Upper lobe of left lung (tissue), 6 donors: ENCODE measurements at places on chromosomes 6 and 20. TPM values are rescaled to one million over a fixed set of nuclear protein-coding genes. Genes with fewer than 3 reads are reported as not detected.

The CAPN11 gene
- total RNA-seq = 0.81 TPM

DNA sequence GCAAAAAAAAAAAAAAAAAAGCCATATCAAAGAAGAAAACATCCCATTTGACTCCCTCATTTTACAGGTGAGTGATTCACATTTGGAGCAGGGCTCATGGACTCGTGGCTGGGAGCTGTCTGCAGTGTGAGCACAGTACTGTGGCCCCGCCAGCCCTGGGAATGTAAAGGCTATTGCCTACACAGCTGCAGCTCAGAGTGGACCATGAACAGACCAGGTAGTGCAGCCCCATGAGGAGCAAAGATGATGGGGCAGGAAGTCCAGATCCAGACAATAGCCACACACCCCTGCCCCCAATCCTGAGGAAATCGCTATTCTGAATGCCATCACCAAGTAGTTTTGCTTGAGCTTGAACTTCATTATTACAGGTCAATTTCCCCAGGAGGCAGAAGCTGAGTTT, 55.4 kb downstream of the LINC00237 start:
- H3K4me1 ChIP-seq = no peaks in the 10 kb centered on the region
- DNase-seq = no peak
- no peak overlapping the region for H3K27ac ChIP-seq
- no peaks in the 10 kb centered on the region for H3K27me3 ChIP-seq

- H3K27me3 ChIP-seq = no peaks in the 10 kb centered on the region
- no peak for DNase-seq
- H3K4me3 ChIP-seq = no peak overlapping the region
- H3K4me1 ChIP-seq = no peaks in the 10 kb centered on the region
- no peaks in the 10 kb centered on the region for H3K36me3 ChIP-seq
- no peak overlapping the region for H3K27ac ChIP-seq
Observed at GRCh38 chr6:109255946-109256640, 126.2 kb downstream of the CD164 start.

GRCh38 chr6:159978291-159979135, 9.6 kb downstream of the IGF2R start:
- H3K27ac ChIP-seq = peak overlapping the region; percentile 61
- no peaks in the 10 kb centered on the region for H3K36me3 ChIP-seq
- H3K4me3 ChIP-seq = no peak overlapping the region
- DNase-seq = peak; percentile 47
- peaks cover 74% of the 10 kb centered on the region for H3K4me1 ChIP-seq

DNA sequence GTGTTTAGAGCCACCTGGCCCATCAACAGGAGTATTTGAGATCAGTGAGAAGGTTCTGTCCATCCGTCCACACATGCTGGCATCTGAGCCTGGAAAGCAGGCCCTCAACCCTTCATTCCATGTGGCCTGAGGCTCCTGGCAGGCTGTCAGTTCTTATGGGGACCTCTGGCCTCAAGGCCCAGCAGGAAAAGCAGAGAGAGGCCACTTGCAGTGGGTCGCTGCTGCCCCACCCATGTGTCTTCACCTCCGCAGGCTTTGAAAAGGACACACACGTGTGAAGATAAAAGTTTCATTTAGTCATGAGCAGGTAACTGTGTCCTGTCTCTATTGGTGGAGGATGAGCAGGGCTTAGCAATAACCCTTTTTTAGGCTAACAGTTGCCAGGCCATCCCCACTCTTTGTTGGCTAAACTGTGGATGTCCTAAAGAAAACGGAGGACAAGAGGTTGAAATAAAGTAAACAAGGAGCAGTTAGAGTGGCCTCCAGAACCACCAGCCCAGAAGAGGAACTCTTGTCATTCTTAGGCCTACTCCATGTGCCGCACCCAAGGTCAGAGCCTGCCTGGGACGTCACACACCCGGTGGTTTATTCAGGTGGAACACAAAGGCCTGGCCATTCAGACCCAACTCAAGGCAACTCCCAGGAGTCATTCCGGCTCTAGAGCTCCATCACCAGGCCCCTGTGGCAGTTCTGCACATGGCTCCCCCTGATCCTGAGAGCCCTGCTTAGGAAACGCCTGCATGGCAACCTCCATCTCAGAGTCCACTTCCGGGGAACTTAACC, 143.4 kb upstream of the CST7 start:
- no peaks in the 10 kb centered on the region for H3K4me1 ChIP-seq
- no peaks in the 10 kb centered on the region for H3K27me3 ChIP-seq
- H3K27ac ChIP-seq = no peak overlapping the region
- no peak overlapping the region for H3K4me3 ChIP-seq
- DNase-seq = peak; percentile 61

DNA sequence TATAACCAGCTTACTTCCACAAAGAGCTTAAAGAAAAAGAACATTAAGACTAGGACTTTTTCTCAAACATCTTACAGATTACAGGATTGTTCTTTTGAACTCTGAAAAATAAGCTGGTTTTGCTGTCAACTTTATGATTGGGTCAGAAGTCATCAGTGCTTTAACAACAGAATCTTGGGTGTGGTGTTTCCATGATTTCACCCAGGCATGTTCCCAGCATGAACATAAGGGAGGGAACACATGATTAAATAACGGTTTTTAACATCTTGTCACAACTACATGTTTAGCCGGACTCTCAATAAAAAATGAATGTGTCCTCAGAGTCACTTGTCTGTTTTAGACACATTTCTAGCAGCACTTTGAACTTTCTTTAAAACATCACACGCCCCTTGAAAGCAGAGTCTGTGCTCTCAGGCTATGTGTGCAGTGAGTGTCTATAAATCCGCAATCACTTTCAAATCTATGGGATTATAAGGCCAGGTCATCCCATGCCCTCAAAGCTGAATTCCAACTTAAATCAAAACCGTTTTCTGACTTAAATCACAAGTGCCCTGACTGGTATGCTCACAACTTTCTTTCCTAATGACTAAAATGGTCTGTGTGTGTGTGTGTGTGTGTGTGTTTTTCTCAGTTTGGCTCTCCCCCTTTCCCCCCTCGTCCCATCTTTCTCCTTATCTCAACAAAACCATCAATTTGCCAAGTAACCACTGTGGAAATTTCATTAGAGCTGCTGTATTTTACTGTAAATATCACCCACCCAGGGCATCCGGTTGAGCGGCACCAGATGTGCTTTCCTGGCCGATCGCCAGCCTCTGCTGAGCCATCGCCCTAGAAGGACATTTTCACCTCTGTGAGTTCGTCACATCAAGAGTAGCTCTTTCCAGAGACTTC, 216.8 kb upstream of the DTNBP1 start:
- H3K27ac ChIP-seq = no peak overlapping the region
- no peak overlapping the region for H3K4me3 ChIP-seq
- H3K4me1 ChIP-seq = peaks cover 16% of the 10 kb centered on the region
- H3K27me3 ChIP-seq = no peaks in the 10 kb centered on the region

DNA sequence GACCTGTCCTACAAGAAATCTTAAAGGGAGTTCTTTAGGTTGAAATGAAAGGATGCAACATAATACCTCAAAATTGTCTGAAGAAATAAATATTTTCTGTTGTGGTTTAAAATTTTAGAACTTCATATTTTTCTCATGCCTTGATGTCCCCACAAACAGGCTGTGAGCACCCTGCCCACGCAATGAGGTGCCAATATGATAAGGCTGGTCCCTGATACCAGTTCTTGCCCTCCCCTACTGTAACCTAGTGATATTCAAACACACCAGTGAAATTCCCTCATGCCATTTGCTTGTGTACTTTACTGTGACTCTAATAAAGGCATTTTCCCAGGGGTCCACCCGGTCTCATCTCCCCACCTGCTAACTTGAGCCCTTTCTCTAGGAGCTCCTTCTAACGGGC, 67.3 kb upstream of the SIRPG start:
- no peak for DNase-seq
- H3K4me1 ChIP-seq = no peaks in the 10 kb centered on the region
- H3K27ac ChIP-seq = no peak overlapping the region
- no peaks in the 10 kb centered on the region for H3K36me3 ChIP-seq

- no peak for DNase-seq
- no peaks in the 10 kb centered on the region for H3K27me3 ChIP-seq
- H3K4me1 ChIP-seq = peaks cover 31% of the 10 kb centered on the region
Observed at GRCh38 chr6:11462742-11463397, 74.7 kb upstream of the TMEM170B start.
